Stimulated activated CD4-positive, alpha-beta T cell treated with anti-CD3 and anti-CD28 coated beads, Interleukin-1b, Interleukin-23, amount 100 ng/mL, for 1 hour (primary cell): ENCODE measurements at places on chromosomes 12 and 14.

GRCh38 chr12:123238961-123239360 is 5.7 kb downstream of the MTRFR start:
- no peak for DNase-seq

DNA sequence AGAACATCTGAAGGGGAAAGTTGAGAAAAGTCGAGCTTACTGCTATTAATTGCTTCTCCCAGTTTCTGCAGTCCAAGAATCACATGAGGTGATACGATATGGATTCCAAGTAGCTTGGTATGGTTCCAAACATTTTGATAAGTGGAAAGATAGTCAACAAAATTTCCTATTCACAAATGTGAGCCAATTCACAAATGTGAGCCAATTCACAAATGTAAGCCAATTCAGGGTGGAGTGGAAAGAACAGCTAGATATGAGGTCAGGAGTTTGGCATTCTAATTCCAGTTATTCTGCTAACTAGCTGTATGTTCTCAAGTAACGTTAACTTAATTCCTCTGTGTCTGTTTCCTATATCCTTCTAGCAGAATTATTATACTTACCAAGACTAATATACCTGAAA is 37.6 kb upstream of the DHRS4 start:
- DNase-seq = no peak

DNA sequence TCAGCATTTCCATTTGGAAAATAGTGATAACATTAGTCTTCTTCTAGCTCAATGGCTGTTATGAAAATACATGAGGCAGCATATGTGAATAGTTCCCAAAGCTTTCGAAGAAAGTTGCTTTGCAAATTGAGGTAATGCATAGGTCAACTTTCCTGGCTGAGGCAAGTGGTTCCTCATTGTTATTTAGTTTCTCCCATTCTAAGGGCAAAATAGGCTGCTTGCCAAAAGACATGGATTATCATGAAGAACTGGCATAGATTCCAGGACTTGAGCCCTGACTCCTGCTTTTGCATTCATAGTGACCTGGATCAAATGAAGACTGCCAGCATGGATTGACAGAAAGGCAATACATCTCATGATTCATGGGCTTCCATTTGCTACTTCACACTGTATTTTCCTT is 35.7 kb downstream of the LRFN5 start:
- no peak for DNase-seq

DNA sequence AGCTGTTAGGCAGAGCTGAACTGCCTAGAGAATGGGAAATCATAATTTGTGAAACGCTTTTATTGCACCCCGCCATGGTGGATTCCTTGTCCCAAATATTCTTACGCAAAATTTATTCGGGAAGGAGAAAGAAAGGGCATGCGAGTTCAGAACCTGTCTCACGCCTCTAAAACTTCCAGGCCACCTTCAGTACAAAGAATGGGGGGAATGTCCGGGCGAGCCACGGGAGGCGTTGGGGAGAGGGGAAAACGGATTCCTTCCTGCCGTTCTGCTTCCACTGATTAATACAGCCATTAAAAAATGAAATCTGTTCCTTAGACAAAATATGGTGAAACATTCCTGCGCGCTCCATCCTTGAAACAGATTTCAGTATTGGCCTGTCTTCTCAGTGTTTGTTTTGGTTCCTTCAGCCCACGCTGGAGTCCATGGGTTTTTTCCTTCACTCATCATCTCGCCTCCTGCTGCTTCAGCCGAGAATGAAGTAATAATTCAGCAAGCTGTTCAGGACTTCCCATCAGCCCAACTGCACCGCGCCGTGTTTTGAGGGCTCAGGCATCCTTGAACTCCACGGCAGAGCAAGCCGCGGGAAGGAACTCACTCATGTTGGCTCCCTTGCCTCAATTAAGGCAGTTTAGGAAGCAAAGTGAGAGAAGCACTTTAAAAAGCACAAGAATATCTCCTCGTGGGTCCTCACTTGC is 47.7 kb upstream of the CDKN3 start:
- DNase-seq = no peak

GRCh38 chr12:78249578-78249977 is 418.9 kb downstream of the NAV3 start:
- no peak for DNase-seq

- no peak for DNase-seq
Measured at GRCh38 chr14:102663440-102663839, 71.0 kb downstream of the RCOR1 start.

GRCh38 chr14:74257941-74258763 is 18.9 kb downstream of the VSX2 start:
- no peak for DNase-seq

GRCh38 chr12:69108037-69108436 is 131.3 kb upstream of the CPSF6 start:
- DNase-seq = no peak
